Heart right ventricle (tissue), 16 donors: ENCODE measurements at places on chromosomes 7 and 10. TPM values are rescaled to one million over a fixed set of nuclear protein-coding genes. Genes with fewer than 3 reads are reported as not detected.

DNA sequence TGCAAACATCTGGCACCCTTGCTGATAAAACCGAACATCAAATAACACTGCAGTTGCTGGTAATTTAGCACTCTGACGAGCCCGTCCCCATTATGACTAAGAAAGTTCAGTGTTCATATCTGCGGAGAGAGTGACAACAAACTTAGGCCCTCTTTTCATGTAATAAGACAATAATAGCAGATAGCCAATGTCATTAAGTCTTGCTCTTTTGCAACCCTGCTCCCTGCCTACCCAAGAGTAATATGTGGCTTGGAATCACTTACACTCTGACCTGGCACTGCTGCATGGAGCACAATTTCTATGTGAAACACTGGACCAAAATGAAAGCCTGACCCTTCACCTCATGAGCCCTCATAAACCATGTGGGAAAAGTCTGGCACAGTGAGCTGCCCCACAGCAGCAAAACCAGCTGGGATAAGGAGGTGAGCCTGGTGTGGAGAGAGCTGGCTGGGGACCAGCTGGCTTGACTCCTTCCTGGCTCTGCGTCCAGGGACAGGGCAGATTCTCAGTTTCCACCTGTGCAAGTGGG, 86.5 kb downstream of the HIPK2 start:
- DNase-seq = peak; percentile 79

DNA sequence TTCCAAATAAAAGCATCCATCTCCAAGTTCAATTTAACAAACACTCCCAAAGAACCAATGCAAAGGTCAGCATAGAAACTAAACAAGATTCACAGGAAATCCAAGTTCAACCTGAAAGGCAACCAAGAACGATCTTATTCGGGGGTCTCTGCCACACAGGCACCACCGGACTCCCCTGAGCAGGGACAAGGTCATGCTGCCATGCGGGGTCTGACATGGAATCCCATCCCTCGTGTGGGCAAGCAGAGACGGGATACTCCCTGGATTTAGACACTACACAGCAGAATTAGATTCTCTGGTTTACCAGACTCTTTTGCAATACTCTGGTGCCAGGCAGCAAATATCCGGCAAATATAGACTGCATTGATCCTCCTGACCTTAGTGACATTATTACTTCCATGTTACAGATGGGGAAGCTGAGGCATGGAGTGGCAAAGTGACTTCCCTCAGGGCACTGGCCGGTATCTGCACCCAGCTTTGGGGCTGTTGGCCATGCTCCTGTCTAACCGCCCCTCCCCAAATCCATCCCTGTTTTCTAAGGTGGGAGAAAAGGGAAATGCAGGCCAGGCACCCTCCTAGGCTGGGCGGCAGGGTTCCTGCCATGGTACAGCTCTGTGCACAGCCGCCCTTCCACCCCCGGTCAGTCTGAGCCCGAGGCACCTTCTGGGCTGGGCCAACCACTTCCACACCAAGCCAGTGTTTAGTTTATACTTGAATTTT, 111.8 kb downstream of the VIPR2 start:
- DNase-seq = no peak

- DNase-seq = no peak
Measured at GRCh38 chr10:62402508-62402907, 28.3 kb downstream of the ZNF365 start.

DNA sequence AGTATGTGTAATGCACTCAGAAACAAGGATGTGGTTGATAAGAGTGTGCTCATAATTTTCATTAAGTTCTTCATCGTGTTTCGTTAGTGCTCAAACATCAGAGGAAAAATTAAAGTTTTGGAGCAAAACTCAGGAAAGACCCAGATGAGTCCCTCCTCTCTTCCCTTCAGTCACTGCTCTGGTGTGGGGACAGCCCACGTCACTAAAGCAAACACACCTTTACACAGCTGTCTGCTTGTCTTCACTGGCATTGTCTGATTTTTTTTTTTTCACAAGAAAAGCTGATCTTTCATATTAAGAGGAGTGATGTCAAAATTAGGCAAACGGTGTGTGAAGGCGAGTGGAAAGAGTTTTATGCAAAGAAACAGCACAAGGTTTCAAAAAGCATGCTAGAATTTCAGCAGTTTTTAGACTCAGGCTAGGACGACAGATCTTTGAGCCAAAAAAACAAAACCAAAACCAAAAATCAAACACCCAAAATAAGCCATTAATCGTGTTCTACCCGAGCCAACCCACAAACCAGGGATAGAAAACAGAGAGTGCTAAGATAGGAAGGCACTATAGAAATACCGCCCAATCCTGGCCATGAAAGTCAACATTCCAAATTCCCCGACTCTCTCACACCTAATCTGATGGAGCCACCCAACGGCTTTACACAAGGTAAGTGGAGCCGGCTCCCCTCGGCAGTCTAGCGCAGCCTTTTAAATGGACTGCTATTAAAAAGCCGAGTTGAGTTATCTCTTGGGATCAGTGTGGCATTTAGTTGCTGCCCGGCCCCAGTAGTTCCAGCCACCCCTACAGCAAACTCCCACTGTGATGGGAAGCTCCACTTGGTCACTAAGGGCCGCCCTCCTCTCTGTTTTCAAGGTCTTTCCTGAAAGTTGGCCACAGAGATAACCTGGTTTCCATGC, 27.9 kb upstream of the GATA3 start:
- no peak for DNase-seq

DNA sequence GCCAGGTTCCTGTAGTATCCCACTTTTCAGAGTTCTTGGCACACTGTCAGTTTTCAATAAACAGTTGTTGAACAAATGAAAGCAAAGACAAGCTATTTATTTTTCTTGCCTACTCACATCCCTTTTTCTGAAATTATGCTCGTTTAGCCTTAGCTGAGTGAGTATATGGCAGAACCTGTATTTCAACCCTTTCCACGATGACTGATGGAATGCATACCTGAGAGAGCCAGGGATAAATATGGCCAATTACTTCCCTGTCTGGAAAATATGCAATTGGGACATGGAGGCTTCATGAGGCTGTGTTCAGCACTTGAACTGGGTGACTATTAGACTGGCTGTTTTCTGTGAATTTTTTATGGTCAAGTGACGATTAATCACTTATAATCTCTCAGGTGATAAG, 144.5 kb upstream of the POT1 start:
- no peak for DNase-seq

- no peak for DNase-seq
Measured at GRCh38 chr10:106179430-106179829, 985.1 kb downstream of the SORCS1 start.

GRCh38 chr7:43461349-43462024, 121.4 kb upstream of the STK17A start:
- no peak for DNase-seq

DNA sequence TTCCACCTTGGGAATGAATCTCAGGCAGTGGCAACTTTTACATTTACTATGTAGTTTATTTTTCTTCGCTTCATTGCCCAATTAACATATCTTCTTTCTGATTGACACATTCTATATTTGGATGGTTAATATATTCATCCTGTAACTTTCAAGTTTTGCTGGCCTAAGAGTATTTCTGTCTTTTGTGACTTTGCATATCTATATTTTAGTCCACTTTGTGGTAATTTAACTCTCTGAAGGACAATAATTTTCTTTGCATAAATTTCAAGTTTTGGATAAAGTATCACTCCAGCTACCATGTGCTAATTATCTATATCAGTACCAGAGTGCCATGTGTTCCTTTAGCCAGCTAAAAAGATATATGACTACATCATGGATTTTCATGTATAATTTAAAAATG, 151.5 kb upstream of the KAT6B start:
- no peak for DNase-seq

DNA sequence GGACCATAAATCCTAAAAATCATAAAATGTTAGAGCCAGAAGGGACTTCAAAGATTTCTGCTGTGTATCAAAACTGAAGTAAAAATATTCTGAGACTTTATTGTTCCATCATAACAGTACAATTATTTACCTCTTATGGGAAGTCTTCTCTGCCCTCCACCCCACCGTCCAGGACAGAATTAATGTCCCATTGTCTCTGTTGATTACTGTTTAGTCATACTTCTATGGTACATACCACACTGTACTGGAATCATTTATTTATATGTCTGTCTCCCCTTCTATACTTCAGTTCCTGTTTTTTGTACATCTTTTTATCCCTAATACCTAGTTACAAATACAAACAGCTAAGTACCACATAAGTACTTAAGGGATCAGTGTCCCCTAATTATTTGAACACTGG, 91.4 kb upstream of the CAPZA2 start:
- DNase-seq = no peak

DNA sequence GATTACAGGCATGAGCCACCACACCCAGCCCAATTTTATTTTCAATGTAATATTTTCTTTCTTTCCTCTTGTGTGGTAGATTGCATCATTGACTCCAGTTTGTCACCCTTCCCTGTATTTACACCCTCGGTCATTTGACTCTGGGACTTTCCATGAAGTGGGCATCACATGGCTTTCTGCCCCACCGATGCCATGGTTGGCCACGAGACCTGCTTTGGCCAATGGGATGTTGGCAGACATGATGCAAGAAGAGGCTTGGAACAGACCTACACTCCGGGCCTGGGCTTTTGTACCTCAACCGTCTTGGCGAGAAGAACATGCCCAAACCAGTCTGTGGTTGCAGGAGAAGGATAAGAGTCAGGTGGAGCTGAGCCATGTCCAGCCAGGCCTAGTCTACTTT, 38.8 kb upstream of the CACUL1 start:
- DNase-seq = no peak

DNA sequence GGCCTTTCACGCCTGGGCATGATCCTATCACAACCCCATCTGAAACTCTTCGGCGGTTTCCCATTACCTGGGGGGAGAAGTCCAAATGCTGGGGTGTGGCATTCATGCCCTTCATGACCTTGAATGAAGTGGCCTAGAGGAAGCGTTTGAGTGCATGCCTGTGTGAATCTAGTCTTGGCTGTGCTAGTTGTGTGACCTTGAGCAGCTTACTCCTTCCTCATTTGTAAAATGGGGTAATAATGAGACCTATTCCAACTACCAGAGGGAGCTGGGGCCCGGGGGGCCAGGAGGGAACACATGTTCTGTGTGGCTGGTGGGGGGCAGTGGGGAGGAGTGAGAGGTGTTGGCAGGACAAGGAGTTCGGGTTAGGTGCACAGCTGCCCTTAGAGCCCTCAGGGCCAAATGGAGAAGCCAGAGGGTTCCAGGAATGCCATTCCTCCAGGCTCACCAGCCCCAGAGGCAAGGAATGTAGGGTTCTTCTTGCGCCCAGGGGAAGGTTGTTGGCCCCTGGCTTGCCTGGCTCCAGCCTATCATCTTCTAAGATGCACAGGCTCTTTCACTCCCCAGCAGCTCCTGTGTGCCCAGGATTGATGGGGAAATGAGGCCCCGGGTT, 21.3 kb upstream of the TBRG4 start:
- DNase-seq = no peak

DNA sequence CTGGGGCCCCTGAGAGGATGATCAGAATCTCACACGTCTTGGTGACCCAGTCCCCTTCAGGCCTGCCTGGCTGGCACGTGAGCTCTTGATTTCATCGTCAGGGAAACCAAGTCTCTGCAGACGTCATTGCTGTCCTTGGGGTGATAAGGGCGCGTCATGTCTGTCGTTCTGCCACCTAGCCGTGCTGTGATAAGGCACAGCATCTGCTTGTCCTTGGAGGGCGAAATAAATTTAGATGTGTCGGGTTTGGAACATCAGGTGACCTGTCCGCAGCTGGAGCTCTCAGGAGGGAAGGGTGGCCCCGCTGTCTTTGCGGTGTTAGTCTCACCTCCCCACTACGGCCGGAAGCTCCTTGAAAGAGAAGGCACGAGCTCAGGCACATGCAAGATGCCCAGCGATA, 129.2 kb downstream of the GRK5 start:
- DNase-seq = peak; percentile 73

- DNase-seq = no peak
Measured at GRCh38 chr10:96288151-96288621, 16.0 kb upstream of the DNTT start.

- DNase-seq = no peak
Measured at GRCh38 chr10:63698787-63699150, 177.6 kb downstream of the REEP3 start.

- no peak for DNase-seq
Measured at GRCh38 chr7:67008260-67008659, 11.6 kb downstream of the TYW1 start.

DNA sequence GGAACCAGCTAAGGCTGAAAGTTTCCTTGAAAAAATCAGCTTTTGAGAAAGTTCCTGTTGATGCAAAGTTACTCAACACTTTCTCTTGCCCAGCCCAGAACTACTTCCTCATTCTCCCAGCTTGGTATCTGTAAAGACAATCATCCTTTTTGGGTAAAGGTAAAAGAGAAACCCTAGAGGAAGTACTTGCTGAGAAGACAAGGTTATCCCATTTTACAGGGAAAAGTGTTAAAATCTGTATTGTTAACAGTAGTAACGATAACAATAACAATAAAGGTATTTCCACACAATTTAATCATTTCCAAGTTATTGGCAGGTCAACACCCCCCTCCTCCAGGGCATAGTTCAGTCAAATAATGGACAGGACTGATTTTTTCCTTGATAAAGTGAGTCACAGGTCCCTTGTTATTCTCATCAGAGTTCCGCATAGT, 2.4 kb downstream of the ALOX5 start:
- DNase-seq = no peak

- no peak for DNase-seq
Measured at GRCh38 chr10:63576501-63576900, 55.3 kb downstream of the REEP3 start.

GRCh38 chr7:42624471-42624870, 287.4 kb downstream of the C7orf25 start:
- DNase-seq = no peak

DNA sequence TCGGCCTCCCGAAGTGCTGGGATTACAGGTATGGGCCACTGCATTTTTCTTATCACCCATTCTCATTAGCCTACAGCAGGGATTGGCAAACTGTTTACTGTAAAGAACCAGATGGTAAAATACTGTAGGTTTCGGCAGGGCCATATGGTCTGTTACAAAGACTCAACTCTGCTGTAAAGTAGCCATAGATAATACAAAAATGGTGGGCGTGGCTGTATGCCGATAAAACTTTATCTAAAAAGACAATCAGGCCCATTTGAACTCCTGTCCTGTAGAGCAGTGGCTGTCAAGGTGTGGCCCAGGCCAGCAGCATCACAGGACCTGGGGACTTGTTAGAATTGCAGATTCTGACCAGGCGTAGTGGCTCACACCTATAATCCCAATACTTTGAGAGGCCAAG, 134.3 kb downstream of the CUX1 start:
- no peak for DNase-seq

- no peak for DNase-seq
Measured at GRCh38 chr10:116470071-116470470, 42.4 kb downstream of the PNLIPRP3 start.

DNA sequence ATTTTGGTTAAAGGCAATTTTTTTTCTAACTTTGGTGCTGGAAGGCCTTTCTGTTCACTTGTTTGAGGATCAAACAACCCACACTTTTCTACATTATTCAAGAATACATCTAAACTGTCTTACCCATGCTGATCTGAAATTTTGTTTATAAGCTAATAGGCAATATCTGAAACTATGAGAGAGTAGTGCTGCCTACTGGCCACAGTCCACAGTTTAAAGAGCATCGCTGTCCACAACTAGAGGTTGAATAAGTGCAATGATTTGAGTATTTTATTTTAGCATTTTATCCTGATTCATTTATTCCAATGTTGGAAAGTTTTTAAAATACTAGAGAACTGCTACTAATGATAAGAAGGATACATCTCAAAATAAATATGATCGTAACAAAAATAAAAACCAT, 306.9 kb downstream of the ELMO1 start:
- DNase-seq = no peak

GRCh38 chr7:27196287-27196767, 3.6 kb downstream of the HOXA13 start:
- peak; percentile 83 for DNase-seq

ACTL6B gene
- not detected for total RNA-seq

PLEKHS1 gene
- total RNA-seq = not detected

AVPI1 gene
- total RNA-seq = 9.8 TPM

FKBP6 gene
- total RNA-seq = not detected

HOXA6 gene
- total RNA-seq = not detected

SCD gene
- 24.7 TPM for total RNA-seq
